ENCODE measurements at places on chromosomes 16 and 17.

- no peak for DNase-seq
Observed at GRCh38 chr17:42414704-42415409, 8.2 kb downstream of the CAVIN1 start.

- no peak for DNase-seq
Observed at GRCh38 chr16:48109475-48109874, 46.3 kb downstream of the ABCC12 start.

DNA sequence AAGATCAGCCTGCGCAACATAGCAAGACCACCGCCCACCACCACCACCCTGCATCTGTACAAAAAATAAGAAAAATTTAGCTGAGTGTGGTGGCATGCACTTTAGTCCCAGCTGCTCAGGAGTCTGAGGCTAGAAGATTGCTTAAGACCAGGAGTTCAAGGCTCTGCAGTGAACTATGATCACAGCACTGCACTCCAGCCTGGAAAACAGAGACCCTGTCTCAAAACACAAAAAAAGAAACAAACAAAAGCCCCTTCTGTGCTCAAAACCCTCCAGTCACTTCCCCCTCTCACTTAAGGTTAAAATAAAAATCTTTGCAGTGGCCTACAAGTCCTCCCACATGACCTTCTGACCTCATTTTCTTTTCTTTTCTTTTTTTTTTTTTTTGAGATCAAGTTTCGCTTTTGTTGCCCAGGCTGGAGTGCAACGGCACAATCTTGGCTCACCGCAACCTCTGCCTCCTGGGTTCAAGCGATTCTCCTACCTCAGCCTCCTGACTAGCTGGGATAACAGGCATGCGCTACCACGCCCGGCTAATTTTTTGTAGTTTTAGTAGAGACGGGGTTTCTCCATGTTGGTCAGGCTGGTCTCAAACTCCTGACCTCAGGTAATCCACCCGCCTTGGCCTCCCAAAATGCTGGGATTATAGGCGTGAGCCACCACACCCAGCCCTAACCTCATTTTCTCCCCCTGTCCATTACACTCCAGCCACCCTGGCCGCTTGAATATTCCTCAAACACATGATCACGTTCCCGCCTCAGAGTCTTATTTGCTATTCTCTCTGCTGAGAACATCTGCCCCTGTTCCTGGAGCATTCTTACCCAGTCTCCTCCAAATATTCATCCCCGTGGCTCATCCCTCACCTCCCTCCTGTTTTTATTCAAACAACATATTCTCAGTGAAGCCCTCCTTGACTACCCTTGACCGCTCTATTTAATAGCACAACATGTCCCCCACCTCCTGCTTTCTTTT, 126.6 kb upstream of the MED13 start:
- no peak for DNase-seq

GRCh38 chr17:2171702-2172076, 116.8 kb downstream of the HIC1 start:
- no peak for DNase-seq

DNA sequence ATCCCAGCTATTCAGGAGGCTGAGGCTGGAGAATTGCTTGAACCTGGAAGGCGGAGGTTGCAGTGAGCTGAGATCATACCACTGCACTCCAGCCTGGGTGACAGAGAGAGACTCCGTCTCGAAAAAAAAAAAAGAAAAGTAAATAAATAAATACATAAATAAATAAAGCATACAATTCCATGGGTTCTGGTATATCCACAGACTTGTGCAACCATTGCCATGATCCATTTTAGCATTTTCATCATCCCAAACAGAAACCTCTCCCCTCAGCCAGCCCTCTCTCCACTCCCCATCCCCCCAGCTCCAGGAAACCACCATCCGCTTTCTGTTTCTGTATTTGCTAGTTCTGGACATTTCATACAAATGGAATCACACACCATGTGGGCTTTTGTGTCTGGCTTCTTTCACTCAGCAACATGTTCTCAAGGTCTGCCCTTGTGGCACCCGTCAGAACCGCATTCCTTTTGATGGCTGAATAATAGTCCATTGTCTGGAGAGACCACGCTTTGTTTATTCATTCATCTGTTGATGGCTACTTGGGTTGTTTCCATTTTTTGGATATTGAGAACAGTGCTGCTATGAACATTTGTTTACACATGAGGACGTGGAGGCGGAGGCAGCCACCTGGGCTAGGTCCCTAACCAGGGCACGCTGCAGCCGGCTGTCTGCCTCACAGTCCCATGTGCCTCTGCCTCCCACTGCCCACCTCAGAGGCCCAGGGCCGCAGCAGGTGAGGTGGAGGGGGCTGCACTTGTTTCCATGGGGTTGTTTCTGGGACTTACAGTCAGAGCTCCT, 76.2 kb downstream of the NT5M start:
- no peak for DNase-seq

DNA sequence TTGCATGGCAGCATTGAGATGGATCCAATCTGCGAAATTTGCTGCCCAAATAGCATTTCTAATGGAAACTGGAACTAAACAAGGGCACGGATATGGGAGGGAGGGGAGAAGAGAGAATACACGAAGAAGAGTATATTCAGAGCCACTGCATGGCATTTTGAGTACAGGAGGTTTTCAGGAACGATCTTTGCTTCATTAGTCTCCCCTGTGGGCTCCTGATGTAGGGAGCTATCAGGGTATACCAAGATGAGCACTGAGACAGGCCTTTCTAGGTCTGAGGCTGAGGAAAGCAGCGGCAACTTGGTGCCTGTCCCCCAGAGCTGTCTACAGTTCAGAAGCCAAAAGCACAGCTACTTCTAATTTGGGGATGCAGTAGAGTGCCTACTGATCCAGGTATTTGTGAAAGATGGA, 257.7 kb upstream of the PMFBP1 start:
- no peak for DNase-seq

GRCh38 chr16:2205104-2205966, at the start of gene MLST8:
Gene MLST8 (plus strand): TSS chr16:2205454. CDS start chr16:2206086, 632 bp downstream.
- DNase-seq, result no peak

DNA sequence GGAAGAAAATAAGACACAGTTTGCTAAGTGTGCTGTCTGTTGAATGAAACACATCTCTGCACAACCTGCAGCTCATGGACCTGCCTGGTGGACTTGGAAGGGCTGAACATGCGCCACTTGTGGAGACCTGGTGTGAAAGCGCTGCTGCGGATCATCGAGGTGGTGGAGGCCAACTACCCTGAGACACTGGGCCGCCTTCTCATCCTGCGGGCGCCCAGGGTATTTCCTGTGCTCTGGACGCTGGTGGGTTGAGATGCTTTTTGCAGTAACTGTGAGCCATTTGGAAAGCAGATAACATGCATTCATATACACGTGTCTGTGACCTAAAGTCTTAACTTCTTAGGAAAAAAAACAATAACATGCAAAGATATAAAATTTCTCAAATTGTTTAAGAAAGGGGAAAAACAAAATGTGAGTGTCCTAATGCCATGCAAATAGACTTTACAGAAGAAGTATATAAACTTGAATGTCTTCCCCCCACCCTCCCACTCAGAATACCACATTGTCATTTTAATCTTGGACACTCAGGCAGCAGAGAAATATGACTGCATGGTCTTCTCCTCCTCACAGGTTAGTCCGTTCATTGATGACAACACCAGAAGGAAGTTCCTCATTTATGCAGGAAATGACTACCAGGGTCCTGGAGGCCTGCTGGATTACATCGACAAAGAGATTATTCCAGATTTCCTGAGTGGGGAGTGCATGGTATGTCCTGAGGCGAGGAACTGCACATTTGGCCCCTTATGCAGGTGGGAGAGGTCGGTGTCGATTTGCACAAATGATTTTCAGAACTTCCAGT, 65.6 kb downstream of the SEC14L1 start:
- no peak for DNase-seq

GRCh38 chr17:39835038-39835786, 28.9 kb downstream of the IKZF3 start:
- no peak for DNase-seq

- no peak for DNase-seq
Observed at GRCh38 chr16:81708266-81709015, 70.7 kb upstream of the PLCG2 start.

DNA sequence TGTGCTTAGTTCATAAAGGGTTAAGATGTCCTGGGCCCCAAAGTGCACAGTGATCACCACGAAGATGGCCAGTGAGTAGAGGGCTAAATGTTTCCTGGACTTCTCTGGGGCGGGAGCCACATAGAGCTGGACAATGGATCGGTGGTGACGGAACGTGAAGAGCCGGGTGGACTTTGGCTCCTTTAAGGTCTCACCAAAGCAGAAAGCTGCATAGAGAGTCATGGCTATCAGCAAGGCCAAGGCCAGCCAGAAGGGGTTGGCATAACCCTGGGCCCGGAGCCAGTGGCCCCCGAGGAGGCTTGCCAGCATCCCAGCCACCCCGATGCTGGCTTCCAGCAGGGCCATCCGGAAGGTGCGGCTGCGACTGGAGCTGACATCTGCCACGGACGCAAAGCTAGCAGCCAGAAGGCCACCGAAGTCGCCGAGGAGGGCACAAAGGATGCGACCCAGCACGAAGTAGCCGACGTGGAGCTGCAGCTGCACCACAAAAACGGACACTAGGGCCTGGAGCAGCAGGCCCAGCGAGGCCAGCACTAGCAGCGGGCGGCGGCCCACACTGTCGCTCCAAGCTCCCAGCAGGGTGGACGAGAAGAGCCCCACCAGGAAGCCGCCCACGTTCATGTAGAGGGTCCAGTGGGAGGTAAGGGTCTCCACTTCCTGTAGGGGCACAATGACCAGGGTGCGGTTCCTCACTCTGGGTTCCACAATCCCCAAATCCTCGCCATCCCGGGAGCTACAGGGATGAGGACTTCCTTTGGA, 1.0 kb downstream of the SLC46A1 start:
- no peak for DNase-seq

- DNase-seq, result no peak
Observed at GRCh38 chr17:17343896-17344506, 40.8 kb downstream of the NT5M start.

DNA sequence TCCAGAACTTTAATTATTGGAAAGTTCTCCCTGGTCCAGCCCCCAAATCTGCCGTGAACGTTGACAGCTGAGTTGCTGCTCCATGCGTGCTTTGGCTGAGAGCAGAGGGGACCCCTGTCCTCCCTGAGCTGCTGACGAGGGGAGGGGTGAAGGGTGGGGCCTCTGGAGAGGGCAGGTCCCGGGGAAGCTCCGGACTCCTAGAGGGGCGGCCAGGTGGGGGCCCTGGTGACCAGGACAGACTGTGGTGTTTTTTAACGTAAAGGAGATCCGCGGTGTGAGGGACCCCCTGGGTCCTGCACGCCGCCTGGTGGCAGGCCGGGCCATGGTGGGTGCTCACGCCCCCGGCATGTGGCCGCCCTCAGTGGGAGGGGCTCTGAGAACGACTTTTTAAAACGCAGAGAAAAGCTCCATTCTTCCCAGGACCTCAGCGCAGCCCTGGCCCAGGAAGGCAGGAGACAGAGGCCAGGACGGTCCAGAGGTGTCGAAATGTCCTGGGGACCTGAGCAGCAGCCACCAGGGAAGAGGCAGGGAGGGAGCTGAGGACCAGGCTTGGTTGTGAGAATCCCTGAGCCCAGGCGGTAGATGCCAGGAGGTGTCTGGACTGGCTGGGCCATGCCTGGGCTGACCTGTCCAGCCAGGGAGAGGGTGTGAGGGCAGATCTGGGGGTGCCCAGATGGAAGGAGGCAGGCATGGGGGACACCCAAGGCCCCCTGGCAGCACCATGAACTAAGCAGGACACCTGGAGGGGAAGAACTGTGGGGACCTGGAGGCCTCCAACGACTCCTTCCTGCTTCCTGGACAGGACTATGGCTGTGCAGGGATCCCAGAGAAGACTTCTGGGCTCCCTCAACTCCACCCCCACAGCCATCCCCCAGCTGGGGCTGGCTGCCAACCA, at the start of gene MC1R:
Gene MC1R, plus strand, starts transcription at position 410 of the 895 bp plus-strand sequence. Its CDS starts 397 bp downstream, at position 807.
- DNase-seq, result no peak

- no peak for DNase-seq
Observed at GRCh38 chr16:86497551-86498021, 12.7 kb upstream of the FOXF1 start.

DNA sequence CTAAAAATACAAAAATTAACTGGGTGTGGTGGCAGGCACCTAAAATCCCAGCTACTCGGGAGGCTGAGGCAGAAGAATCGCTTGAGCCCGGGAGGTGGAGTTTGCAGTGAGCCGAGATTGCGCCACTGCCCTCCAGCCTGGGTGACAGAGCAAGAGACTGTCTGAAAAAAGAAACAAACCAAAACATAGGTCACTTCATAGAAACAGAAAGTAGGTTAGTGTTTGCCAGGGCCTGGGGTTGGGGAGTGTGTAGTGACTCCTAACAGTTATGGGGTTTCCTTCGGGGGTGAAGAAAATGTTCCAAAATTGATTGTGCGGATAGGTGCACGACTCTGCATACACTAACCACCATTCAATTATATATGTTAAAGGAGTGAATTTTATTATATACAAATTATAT, 59.2 kb downstream of the ATP2C2 start:
- no peak for DNase-seq

DNA sequence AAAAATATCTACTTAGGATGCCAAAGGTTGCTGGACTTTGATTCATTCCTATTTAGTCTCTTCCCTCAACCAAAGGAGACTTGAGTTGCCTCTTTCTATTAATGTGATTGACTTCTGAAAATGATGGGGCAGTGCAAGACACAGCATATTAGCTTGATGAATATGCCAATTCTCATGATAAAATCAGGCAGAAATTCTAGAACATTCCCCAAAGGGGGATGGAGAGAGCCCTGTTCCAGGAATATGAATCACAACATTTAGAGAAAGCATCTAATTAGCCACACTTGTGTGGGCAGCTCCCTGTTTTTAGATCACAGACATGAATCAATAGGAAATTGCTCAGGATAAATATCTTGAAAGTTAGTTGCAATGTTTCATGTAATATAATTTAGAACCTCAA, 584.0 kb upstream of the CDH8 start:
- no peak for DNase-seq

DNA sequence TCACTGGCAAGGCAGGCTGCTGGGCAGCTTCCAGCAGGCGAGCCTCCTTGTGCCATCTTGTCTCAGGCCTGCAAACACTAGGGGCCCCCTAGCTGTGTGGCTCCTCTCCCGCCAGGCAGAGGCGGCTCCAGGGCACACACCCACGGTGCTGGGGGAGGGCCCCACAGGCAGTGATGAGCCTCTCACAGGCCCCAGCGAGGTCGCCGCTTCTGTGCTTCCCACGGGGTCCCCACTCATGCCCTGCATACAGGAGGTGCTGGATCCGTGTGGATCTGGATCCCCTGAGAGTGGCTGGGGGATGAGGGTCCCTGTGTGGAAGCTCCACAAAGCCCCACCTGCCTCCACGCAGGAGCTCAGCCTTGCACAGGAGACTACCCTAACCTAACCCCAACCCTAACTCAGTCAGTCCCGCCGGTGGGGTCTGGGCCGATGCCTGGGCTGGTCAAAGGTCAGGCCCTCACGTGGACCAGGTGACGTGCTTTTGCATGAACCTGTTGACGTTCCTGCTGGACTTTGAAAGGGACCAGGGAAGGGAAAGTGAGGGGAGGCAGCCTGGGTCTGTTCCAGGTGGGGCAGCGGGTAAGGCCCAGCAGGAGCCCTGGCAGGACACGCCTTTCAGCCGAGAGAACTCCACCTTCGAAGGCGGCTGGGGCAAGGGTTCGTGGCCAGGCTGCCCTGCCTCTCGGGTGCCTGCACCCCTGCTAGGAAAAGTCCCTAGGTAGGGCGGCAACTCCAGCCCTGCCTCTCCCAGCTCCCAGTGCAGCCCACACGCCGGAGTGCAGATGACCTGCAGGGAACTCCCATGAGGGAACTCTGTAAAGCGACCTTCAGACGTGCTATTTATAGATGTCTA, 5.2 kb downstream of the SECTM1 start:
- no peak for DNase-seq
